ENCODE measurements at places on chromosomes 16 and 17.

- DNase-seq: no peak
Measured at GRCh38 chr16:78584991-78585390, 485.5 kb downstream of the WWOX start.

DNA sequence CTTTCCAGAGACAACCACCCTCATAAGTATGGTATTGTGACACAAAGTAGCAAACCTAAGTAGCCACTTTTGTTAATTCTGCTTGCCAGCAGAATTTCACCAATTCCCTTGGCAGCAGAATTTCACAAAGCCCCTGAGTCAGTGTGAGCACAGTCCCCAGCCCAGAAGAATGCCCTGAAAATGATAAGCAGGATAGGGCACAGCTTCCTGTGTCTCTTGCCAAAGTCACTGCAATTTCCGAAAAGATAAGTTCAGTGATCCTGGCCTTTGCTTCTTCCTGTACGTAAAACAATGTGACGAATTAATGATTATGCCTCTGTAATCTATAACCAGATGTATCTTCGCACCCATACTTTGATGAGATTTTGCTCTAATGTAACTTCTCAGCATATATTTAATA lies 16.0 kb upstream of the WIPF2 start:
- no peak for DNase-seq

GRCh38 chr17:81018044-81018802 lies 16.7 kb upstream of the BAIAP2 start:
- DNase-seq: no peak

DNA sequence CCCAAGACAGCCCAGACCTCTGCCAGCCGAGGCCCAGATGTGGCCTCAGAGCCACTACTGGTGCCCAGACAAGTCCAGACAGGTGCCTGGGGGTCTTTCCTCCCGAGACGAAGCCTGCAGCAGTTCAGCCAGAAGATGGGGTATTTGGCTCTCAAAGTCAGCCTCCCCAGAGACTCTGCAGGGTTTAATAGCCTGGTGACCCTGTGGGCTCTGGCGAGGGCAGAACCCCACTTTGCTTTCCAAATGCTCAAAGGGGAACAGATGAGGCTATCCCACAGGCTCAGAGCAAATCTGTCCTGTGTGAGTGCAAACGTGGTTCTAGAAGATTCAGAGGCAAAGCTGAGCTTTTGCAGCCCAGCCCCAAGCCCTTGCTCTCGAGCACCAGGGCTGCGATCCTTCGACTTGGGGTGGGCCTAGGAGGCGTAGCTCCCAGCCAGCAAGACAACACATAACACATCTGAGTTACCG lies 236.0 kb downstream of the MRTFB start:
- DNase-seq: no peak

- no peak for DNase-seq
Measured at GRCh38 chr17:40399185-40399584, 18.5 kb downstream of the TOP2A start.

- DNase-seq: no peak
Measured at GRCh38 chr17:70169709-70170597, 621 bp downstream of the KCNJ2 start.

DNA sequence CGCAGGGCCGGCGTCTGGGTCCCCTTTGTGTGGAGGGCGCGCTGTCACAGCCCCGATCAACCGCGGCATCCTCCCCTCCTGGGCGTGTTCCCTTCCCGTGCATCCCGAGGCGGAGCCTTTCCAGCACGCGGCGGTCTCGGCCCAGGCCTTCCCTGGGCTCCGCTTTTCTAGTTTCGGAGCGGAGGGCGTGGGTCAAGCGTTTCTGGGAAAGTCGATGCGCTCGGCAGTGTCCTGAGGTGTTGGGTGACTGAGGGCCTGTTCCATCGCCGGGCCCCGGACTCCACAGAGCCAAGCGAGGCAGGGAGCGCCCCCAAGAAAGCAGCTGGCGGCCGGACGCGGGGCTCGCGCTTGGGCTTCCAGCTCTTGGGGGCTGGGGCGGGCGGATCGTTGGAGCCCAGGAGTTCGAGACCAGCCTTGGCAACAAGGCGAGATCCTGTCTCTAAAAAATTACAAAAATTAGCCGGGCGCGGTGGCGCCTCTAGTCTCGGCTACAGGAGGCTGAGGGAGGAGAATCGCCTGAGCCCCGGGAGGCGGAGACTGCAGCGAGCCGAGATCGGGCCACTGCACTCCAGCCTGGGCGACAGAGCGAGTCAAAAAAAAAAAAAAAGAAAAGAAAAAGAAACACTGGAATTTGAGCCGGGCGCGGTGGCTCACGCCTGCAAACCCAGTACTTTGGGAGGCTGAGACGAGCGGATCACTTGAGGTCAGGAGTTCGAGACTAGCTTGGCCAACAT lies 806 bp downstream of the IFT140 start:
- DNase-seq: no peak

GRCh38 chr16:81564421-81564911 lies 119.9 kb downstream of the CMIP start:
- DNase-seq: no peak

- DNase-seq: no peak
Measured at GRCh38 chr17:41666237-41666641, 22.4 kb upstream of the EIF1 start.

GRCh38 chr17:82399601-82400101 lies 18.5 kb upstream of the HEXD start:
- DNase-seq: no peak

DNA sequence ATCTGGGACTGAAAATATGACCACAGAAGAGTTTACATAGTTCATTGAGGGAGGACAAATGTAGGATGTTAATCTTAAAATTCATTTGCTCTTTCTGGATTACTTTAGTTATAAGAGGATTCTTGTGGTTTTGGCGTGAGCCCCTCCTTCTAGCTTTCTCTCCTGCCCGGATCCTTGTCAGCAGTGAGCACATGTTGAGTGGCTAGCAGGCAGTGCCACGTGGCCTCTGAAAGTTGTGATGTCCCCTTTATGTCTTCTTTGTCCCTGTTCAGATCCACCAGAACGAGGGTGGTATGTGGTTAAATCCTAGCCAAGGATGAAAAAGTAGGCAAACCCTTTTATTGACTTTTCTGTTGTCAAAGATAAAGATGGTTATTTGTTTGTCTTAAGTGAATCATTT lies 83.8 kb downstream of the GNAO1 start:
- no peak for DNase-seq

- DNase-seq: no peak
Measured at GRCh38 chr17:29789196-29790170, 140.5 kb downstream of the SSH2 start.

GRCh38 chr17:21394265-21394664 lies 18.1 kb downstream of the KCNJ12 start:
- DNase-seq: no peak

- no peak for DNase-seq
Measured at GRCh38 chr17:13851889-13852288, 217.4 kb upstream of the COX10 start.

GRCh38 chr17:54967621-54968261 lies 713 bp downstream of the COX11 start:
- DNase-seq: no peak

DNA sequence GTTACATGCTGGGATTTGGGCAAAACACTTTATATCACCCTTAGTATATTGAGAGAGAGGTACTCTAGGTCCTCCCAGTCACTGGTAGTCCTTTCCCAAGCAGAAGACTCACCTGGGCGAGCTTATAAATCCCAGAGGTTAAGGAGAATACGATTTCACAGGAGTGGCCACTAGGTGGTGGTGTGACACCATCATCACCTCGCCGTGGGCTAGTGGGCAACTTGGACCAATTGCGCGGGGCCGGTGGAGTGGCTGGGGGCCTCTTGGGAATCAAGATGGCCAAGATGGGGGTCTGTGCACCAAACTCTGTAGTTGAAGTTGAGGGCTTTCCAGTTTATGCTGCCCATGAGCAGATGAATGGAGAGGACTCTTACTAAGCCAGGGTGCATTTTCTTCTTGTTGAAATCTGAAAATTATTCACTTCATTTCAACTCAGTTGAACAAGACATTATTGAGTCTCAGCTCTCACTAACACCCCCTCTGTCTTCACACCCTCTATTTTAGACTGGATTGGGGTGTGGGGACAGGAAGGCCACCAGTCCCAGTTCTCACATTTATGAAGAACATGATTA lies 38.2 kb upstream of the PIRT start:
- no peak for DNase-seq

DNA sequence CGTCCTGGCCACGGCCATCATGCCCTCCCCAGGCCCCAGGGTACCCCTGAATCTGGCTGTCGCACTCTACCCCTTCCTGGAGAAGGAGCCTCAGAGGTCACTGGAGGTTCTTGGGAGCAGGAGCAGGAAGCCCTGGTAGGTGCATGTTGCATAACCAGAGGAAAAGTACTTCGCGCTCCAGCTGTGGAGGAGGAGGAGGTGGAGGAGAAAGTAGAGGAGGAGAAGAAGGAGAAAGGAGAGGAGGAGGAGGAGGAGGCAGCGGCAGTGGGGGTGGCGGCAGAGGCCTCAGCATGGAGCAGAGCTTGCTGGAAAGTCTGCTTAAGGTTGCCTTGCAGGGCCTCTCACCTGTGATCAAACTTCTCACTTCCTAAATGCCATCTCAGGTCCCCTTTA lies 61.8 kb downstream of the BAIAP2 start:
- no peak for DNase-seq

GRCh38 chr17:19447085-19447583 lies 36.1 kb downstream of the RNF112 start:
- peak; percentile 67 for DNase-seq

- DNase-seq: no peak
Measured at GRCh38 chr16:65200156-65200773, 78.4 kb upstream of the CDH11 start.

- DNase-seq: no peak
Measured at GRCh38 chr17:13984956-13985355, 84.3 kb upstream of the COX10 start.

GRCh38 chr17:39547713-39548478 lies 59.8 kb downstream of the NEUROD2 start:
- DNase-seq: peak; percentile 69

GRCh38 chr16:83721676-83722075 lies 86.1 kb upstream of the HSBP1 start:
- no peak for DNase-seq

- DNase-seq: no peak
Measured at GRCh38 chr16:56861092-56861610, 3.9 kb upstream of the SLC12A3 start.

DNA sequence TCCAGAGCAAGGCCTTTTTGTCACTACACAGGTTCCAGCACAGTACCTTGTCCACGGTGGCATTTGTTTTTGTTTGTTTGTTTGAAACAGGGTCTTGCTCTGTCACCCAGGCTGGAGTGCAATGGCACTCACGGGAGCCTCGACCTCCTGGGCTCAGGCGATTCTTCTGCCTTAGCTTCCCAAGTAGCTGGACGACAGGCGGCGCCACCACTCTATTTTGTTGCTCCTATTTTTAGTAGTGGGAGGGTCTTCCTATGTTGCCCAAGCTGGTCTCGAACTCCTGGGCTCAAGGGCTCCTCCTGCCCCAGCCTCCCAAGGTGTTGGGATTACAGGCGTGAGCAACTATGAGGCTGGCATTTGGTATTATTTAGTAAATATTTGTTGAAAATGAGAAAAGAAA lies 10.3 kb downstream of the MRC2 start:
- no peak for DNase-seq

DNA sequence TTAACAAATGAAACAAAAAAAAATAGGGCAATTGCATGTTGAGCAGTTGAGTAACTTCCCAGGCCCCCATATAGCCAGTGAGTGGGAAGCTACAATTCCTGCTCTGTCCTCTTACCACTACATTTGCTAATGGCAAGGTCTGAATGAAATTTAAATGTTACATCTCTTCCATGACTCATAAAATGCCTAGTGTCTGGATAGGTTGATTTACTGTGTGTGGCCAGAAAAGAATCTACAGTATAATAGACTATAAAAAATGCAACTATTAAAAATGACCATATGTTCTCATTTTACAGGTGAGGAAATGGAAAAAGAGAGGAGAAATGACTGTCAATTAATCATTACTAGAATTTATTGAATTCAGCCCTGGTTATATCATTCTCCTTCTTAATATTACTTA lies 1199.3 kb downstream of the CDH11 start:
- DNase-seq: no peak

GRCh38 chr16:74747716-74748615 lies 26.7 kb downstream of the FA2H start:
- DNase-seq: no peak

GRCh38 chr16:87075319-87075860 lies 241.8 kb downstream of the C16orf95 start:
- DNase-seq: no peak
